Renal cortical epithelial cell (primary cell): ENCODE measurements at places on chromosomes 13 and 19. TPM values are rescaled to one million over a fixed set of nuclear protein-coding genes. Genes with fewer than 3 reads are reported as not detected.
A peak's percentile ranks its signal among the peaks of the same experiment; 100 is the strongest.

- DNase-seq: peak; percentile 2
These were observed 87.6 kb upstream of the MBNL2 start for GRCh38 chr13:97134364-97135095.

DNA sequence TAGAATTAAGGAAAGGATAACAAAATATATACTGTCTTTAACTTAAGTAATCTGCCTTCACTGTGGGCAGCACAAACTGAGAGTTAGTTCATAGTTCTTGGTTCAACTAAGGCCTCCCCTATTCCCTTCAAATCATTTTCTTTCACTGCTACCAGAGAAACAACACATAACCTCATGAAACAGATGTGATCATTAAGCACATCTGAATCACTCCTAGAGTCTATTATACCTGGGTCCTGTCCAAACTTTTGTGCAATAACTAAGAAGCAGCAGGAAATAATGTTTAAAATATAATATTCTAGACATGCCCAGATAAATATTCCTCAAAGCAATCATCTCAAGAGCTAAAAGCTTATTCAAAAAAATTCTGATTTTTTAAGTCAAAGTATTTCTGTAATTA is 62.9 kb downstream of the ZC3H13 start:
- DNase-seq: peak; percentile 58

GRCh38 chr19:46935066-46935663 is 74.4 kb downstream of the ARHGAP35 start:
- DNase-seq: no peak

DNA sequence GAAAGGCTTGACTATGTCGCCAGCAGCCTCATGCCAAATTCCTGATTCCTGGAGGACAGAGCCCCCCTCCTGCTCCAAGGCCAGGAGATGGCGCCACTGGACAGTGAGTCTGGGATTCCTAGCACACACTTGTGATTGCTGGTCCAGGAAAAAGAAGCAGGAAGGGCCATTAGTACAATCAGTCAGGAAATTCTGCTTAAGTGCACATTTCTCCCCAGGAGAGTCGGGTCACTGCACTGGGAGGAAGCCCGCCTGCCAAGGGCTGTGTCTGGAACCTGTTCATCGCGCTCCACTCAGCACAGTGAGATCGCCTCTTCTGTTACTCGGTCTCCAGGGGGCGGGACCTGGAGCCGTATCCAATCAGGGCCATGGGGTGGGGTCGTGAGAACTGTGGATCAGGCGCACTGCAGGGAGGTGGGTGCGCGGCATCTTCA is 65.1 kb downstream of the ZNF823 start:
- peak; percentile 66 for DNase-seq

TMEM38A gene
- total RNA-seq: 1.9 and 8.7 TPM in 2 replicates

GRCh38 chr19:16518061-16518460 is 21.9 kb downstream of the C19orf44 start:
- DNase-seq: no peak

DNA sequence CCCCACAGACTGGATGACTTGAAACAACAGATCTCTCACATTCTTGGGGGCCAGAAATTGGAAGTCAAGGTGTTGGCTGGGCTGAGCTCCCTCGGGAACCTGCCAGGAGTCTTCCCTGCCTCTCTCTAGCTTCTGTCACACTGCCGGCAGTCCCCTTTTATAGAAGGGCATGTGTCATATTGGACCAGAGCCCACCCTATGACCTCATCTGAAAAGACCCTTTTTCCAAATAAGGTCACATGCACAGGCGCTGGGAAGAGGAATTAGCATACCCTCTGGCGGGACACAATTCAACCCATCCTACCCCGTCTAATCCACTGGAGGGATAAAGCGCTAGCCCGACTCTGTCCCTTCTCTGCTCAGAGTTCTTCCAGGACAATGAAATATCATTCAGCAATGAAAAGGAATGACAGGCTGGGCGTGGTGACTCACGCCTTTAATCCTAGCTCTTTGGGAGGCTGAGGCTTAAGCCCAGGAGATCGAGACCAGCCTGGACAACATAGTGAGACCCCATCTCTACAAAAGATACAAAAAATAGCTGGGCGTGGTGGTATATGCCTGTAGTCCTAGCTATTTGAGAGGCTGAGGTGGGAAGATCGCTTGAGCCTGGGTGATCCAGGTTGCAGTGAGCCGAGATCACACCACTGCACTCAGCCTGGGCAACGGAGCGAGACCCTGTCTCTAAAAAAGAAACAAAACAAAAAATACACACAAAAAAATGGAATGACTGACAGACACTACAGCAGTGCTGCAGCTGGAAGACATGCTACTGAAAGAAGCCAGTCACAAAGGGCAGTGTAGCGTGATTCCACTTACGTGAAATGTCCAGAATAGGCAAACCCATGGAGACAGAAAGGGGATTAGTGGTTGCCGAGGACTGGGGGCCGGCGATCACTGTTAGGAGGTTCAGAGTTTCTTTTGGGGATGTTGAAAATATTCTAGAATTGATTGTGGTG is 28.5 kb downstream of the MEIS3 start:
- DNase-seq: no peak
